NCI-H510A (cell line): ENCODE measurements at places on chromosomes 7 and 10.
A peak's percentile ranks its signal among the peaks of the same experiment; 100 is the strongest.

DNA sequence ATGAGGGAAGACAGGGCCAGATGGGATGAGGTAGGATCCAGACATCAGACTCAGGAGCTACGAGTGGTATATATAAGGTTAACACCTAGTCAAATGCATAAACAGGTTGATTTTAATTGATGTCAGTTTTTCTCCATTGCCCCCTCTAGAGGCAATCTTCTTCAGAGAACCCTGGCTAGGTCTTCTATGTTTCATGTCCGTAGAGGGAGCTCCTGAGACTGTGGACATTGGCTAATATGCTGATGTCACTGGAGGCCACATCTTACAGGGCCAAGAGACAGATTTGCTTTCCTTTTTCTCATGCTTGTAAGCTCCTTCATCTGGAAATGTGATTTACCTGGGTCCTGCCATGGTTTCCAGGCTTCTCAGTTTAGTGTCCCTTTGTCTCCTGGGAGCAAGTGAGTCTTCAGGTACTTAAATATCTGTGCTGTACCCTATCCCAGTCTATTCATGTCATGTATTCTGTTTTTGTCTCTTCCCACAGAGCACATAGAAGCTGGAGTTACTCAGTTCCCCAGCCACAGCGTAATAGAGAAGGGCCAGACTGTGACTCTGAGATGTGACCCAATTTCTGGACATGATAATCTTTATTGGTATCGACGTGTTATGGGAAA lies 161.6 kb upstream of the PRSS1 start:
- DNase-seq: no peak

GRCh38 chr10:126917975-126918908 lies 13.0 kb downstream of the DOCK1 start:
- DNase-seq: peak; percentile 18

- DNase-seq: no peak
These were observed 65.8 kb upstream of the SEMA3C start for GRCh38 chr7:80984619-80985018.

GRCh38 chr10:79013406-79013987 lies 55.3 kb upstream of the ZMIZ1 start:
- no peak for DNase-seq

GRCh38 chr10:112379635-112380296 lies 5.8 kb downstream of the ACSL5 start:
- no peak for DNase-seq

DNA sequence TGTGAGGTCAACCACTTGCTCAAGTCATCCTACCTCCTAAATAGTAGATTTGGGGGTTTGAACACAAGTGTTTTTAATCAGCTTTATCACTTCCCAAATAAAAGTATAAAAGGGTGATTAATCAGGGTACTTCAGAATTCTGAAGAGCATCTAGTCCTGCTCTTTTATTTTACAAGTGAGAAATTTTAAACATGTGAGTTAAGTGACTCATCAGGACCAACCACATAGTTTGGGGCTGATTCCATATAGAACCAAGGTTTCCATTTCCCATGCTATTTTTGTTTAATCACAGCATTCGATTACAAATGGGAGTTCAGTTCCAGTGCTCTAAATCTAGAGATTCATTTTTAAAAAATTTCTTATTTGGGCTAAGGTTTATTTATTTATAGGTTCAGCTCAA lies 113.4 kb downstream of the GPR158 start:
- DNase-seq: no peak

GRCh38 chr7:40175725-40176510 lies 41.1 kb downstream of the SUGCT start:
- DNase-seq: no peak

DNA sequence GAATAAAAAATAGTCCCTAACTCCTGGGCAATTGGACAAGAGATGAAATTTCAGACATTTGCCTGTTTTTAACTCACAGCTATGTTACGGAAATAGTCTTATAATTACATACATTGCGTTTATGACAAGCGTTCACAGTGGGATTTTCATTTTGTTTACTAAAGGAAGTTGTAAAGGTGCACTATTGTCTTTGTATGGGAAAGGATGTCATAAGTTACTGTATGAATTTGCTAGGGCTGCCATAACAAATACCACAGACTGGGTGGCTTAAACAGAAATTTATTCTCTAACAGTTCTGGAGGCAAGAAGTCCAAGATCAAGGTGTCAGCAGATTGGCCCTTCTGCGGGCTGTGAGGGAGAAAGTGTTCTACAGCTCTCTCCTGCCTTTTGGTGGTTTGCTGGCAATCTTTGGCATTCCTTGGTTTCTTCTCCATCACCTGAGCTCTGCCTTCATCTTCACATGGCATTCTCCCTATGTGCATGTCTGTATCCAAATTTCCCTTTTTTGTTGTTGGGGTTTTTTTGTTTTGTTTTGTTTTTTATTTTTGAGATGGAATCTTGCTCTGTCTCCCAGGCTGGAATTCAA lies 5.6 kb downstream of the NFE2L3 start:
- DNase-seq: no peak

- DNase-seq: no peak
These were observed 18.0 kb downstream of the WDR37 start for GRCh38 chr10:1074052-1074747.

- DNase-seq: no peak
These were observed 346.3 kb downstream of the DNAJB6 start for GRCh38 chr7:157682946-157683746.

- DNase-seq: no peak
These were observed 172.2 kb downstream of the HERPUD2 start for GRCh38 chr7:35522697-35523096.

DNA sequence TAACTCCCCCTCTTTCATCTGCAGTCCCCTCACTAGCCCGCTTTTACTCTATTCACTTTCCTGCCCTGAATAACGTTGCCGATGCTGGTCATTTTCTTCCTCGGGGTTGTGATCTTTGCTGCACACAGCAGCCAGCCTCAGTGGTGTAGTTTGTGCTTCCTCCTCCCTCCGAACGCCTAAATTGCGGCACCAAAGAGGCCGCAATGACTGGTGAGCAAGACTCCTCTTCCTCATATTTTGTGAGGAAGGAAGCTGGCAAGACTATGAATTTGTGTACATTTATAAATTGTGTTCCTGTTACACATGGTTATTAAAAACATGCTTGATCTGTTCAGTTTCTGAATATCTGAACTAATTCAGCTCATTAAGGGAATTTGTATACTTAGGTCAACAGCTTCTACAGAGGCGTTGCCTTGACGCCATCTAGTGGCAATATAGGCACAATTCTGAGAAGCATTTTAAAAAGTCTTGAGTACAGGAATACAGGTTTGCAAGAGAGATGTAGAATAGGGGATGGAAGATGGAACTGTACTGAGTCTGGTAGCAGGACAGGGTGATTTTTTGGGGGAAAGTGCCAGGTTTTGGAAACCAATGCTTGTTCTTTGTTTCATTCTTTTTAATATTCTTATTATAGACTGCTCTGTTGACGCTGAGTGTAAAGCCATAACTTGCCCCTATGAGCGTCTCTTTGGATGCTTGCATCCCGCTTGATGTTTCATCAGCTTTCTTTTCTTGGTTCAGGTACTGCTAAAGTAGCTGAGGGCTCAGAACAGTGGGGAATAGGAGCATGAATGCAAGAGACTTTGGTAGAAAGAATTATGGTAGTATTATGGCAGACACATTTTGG lies 4.1 kb upstream of the TAS2R5 start:
- DNase-seq: peak; percentile 14

DNA sequence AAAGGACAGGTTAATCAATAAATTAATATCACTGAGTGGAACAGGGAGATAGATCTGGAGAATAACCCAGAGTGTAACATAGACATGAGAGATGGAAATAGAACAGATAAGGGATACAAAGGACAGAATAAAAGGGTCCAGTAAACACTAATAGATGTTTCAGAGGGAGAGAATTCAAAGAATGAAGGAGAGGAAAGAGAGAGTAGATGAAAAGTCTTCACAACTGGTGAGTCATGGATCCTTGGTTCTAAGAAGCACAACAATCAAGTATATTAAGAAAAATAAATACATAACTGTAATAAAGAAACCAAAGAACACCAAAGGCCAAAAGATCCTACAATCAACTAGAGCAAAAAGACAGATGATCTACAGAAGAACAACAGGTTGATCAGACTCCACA lies 66.3 kb downstream of the BEND7 start:
- no peak for DNase-seq

GRCh38 chr10:95277201-95277570 lies 13.6 kb downstream of the PDLIM1 start:
- DNase-seq: no peak

DNA sequence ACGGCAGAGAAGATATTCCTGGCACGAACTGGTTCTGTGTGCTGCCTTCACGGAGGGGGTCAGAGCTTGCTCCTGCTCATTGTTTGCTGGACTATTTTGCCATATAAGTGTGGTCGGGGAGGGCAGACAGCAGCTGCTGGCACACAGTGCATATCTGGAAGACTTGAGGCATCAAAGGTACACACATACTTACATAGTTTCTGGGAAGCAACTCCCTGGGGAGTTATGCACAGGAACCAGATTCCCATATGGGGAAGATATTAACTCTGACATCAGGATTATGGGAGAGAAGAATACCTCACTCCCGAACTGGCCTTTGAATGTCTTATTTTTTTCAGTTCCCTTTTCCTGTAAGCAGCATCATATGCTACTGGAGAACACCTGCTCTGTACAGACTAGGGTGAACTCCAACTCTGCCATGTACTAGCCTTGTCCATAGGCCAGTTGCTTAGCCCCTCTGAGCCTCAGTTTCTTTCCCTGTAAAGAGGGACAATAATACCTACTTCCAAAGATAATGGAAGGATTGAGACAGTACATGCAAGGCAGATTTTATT lies 41.5 kb downstream of the LGI1 start:
- no peak for DNase-seq
